Posterior cingulate gyrus (tissue), 11 donors: ENCODE measurements at places on chromosomes 4 and X.

GRCh38 chrX:22746081-22746480, 253.7 kb upstream of the DDX53 start:
- DNase-seq: no peak

DNA sequence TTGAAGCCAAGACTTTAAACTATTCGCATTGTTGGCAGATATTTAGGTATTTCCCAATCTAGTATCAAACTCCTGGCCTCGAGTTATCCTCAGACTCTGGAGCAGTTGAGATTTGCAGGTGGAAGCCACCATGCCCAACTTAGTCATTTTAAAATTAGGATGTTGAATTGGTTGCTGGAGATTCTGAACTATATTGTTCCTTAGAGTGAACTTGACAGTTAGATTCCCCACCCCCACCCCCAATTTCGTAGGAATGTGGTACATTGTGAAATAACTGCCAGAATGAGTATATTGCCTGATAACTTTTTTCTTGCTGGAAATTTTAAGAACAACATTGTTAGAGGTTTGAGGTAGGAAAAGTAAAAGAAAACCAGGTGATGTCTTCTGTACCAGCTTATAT, 2.3 kb downstream of the NOCT start:
- no peak for DNase-seq

DNA sequence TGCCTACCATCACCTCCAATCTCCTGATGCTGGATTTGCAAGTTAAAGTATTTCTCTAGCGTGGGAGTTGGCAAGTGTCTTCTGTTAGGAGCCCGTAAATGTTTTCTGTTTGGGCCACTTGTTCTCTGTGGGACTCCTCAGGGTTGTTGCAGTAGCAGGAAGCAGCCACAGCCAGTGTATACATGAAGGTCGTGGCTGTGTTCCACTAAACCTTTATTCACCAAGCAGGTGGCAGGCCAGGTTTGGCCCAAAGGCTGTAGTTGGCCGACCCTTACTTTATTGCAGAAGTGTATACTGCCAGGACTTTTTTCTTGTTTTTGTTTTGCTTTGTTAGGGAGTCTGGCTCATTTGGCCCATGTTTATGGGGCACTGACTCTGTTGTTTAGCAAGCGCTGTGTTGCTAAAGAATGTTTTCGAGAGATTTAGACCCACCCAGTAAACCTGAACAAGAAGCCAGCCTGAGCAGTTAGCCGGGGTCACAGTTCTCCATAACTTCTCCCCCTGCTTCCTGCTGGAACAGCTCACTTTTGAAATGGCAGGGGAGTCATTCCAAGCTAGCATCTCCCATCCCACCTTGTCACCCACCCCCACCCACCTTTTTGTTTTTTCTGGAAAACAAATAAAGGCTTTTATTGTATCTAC, 58.8 kb downstream of the SHROOM2 start:
- DNase-seq: no peak

DNA sequence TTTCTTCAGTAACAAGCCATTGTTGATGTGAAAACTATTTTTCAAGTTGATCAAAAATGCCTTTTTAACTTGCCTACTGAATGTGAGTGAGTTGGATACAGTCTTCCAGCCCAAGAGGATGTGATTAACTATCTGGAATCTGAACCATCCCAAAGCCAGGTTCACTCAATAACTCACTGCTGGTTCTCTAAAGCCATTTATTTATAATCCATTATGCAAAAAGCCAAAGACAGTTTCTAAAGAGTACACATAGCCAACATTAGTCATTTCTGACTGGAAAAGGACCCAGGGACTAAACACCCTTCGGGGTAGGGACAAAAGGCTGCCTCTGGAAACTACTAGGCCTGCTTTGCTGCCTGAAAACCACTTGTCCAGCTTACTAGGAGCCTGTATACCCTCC, 109.6 kb downstream of the SHROOM4 start:
- no peak for DNase-seq

- no peak for DNase-seq
Measured at GRCh38 chr4:27094783-27095182, 234.1 kb downstream of the STIM2 start.

DNA sequence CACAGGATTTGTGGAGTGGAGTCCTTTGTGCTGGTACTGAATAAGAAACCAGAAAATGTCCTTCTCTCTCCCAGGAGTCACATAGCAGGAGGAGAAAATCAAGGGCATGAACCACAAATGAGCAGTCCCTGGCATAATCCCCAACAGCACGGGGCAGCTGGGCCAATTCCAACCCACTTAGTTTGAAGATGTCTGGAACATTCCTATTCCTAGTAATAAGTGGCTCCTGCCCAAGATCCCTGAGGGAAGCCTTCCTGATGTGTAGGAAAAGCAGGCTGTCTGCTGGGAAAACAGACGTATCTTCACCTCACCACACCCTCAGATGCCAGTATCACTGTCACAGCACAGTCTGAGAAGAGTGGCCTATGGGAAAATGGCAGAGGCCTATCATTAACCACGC, 182.8 kb upstream of the MAP3K15 start:
- no peak for DNase-seq

- DNase-seq: no peak
Measured at GRCh38 chrX:153637121-153638040, 9.6 kb upstream of the DUSP9 start.

- DNase-seq: no peak
Measured at GRCh38 chr4:26044524-26044923, 130.5 kb downstream of the SMIM20 start.

DNA sequence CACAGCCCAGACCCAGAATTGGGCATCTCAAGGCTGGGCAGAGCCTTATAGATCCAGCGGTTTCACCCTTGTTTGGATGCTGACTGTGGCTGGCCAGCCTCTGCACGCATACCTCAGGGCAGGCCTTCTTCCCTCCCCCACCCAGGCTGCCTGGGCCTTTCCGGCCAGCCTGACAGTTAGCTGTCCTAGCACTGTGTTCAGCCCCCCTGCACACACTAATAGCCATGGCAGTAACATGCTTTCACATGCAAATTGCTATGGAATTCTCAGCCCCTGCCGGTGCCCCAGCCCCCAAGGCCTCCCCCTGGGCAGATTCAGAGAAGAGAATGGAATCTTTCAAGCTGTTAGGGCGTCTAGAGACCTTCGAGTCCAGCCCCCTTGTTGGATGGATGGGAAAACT, 17.7 kb downstream of the EFNB1 start:
- DNase-seq: no peak

DNA sequence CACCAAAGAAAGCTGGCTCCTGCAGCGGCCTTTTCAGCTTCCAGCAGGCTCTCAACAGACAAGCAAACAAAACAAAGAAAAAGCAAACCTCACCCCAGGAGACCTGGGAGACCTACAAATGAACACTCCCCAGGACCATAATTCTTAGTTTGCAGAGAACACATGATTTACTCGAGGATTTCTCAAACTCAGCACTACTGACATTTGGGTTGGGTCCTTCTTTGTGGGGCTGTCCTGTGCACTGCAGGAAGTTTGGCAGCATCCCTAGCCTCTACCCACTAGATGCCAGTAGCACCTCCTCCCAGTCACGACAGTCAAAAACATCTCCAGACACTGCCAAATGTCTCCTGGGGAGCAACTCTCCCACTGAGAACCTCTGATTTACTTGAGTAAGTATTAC, 21.9 kb downstream of the APOO start:
- no peak for DNase-seq

GRCh38 chr4:153026591-153027346, 90.6 kb downstream of the FHDC1 start:
- DNase-seq: no peak

DNA sequence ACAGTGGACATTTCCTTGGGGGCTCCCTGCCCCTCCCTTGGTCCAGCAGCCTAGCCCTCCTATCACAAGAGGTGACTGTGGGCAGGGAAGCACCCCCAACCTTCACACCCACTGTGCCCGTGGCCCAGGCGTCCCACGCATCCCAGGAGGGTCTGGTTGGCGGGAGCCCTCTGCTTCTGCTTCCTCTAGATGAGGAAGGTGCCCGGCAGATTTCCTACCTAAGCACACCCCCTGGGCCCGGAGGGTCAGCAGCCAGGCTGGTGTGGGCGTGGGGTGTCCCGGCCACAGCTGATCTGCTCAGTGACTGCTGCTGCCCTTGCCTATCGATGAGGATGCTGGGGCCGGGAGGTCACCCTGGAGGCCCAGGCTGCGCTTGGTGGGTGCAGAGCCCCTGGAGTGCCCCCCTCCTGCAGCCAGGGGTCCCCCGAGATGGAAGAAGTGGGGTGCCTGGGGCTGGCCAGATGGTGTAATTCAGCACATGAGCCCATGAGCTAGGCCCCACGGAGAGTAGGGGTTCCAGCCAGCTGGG, 12.2 kb downstream of the SH3BP2 start:
- no peak for DNase-seq

DNA sequence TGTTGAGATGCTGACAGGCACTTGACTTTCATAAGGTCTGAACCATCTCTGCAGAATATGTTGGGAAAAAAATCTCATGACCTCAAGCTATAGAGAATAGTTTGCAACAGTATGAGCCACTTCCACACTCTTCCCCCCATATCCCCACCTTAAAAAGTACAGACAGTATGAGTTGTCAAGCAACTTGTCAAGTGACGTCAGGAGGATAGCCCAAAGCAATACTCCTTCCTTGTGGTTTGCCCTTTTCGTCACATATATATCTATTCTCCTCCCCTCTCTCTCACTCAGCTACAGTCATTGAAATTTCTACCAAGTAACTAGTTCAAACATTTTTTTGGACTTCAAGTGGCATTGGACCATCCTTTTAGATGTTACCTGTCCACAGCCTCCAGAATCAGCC, 67.7 kb downstream of the MCF2 start:
- no peak for DNase-seq

GRCh38 chr4:75015627-75016026, 82.7 kb downstream of the PARM1 start:
- no peak for DNase-seq

- no peak for DNase-seq
Measured at GRCh38 chrX:41661366-41662095, 27.2 kb upstream of the GPR34 start.
